NCI-H69 (cell line): ENCODE measurements at places on chromosomes 2 and 18.

- DNase-seq = peak; percentile 21
These were observed 26.0 kb upstream of the IL37 start for GRCh38 chr2:112884869-112885505.

GRCh38 chr2:147172493-147173188, 672.2 kb upstream of the ACVR2A start:
- DNase-seq = no peak

- DNase-seq = peak; percentile 61
These were observed 319.7 kb downstream of the SOX11 start for GRCh38 chr2:6011921-6012320.

DNA sequence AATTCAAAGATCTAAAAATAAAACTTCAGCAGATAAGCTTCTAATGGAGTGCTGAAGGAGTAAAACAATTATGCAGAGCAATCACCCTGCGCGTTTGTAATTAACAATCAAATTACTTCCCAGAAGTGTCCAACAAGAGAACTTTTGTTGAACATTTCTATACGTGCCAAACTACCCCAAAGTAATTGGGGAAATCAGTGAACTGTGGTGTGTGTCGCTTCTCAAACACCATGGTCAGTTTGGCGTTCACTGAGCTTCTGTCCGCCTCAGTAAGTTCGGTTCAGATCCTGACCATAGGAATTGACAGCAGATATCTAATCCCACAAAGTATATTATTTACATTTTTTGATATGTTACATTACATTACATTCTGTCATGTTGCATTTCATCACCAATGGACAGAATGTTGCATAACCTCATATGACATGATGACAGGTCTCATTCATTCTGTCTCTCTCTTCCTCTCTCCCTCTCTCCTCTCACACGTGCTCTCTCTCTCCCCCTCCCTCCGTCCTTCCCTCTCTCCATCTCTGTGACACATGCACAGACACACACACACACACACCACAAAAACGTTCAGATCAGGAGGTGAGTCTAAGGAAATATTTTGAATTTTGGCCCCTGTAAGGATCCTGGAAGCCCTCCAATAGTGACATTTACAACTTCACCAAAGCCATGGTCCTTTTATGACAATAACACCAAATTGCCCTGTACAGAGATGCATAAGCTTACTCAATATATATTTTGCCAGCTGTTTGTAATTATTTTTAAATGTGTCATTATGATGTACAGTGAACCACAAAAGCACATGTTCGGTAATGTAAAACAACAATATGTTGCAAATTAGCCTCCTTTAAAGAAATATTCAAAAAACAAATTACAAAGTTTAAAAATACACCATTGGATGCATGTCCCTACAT, 269.2 kb downstream of the FIGN start:
- DNase-seq = peak; percentile 90

DNA sequence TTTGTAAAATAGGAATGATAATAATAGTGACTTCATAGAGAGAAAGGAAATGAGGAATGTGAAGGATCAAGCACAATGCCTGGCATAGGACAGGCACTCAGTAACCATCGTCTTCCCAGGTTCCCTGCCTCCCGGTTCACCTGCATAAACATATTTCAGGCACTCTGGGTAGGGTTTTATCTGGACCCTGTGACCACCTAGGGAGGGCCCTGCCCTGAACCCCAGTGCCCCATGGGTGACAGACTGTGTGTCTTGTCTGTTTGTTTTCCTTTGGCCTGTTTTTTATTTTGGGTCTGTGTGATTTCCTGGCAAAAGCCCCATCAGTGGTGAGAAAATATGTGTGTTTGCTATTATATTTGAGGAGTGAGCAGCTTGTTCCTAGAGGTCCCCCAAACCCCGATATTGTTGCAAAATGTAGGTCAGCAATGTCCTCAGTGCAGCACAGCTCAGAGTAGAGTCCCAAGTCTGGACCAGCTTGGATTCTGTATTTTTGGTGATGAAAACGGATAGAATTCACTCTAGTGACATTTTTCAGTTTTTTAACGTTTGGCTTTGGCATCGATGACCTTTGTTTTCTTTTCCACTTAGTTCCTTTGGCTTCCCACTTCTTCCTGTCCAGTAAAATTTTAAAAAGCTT, 9.6 kb upstream of the NT5C1B start:
- no peak for DNase-seq

DNA sequence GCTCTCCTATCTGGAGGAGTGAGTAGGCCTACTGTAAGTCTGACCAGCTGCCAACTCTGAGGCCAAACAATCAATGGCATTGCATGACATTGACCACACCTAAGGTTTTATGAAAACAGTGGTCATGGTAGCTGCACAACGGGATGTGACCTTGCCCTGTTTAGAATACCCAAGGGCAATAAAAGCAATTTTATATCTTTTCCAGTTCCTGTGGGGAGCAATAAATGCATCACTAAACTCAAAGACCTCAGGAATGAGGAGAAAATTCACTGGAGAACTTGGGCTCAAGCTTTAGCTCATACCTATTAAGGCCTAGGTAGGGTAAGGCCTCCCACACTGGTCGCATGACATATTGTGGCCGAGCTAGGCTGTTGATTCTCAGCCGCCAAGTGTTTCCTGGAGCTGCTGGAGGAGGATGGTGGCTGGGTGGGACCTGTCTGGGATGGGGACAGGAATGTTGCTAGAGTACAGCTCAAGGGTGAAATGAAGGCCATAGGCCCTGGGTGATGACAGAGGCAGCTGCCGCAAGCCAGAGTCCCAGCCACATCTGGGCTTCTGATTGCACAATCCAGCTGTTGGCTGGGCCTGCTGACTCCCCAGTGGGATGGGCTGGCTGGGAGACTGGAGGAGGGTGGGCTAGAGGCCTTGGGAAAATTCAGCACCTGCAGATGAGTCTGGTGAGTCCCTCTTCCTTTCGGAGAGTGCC, 313.7 kb downstream of the CYP26B1 start:
- no peak for DNase-seq

DNA sequence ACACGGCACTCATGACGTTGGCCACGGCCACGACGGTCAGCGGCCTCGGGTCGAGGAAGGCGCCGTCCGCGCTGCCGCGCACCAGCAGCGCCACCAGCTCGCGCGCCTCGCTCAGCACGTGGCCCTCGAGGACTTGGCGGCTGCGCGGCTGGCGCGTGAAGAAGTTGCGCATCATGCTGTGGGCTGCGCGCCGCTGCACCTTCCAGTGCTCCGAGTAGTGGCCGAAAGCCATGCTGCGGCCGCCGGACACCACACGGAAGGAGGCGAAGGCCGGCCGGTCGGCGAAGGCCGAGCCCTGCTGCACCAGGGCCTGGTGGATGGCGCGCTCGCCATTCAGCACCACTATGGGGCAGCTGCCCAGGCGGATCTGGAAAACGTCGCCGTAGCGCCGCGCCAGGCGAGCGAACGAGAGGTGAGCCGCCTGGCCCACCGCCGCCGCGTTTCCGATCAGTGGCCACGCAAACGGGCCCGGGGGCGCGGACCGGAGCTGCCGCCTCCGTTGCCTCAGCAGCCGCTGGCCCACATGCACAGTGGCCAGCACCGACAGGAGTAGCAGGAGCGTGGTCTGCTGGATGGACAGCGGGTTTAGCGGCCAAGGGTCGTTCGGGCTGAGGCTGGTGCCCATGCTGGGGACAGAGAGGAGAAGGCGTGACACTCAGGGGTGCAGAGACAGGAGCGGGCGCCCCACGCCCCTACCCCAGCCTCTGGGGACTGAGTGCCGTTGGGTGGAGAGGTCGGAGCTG, 1.0 kb downstream of the CYP1B1 start:
- DNase-seq = no peak

GRCh38 chr2:99984799-99985515, 157.4 kb downstream of the AFF3 start:
- DNase-seq = peak; percentile 78
